ENCODE measurements at places on chromosomes 16 and 17. TPM values are rescaled to one million over a fixed set of nuclear protein-coding genes. Genes with fewer than 3 reads are reported as not detected.

- peak; percentile 36 for DNase-seq
Observed at GRCh38 chr17:18314059-18314730, 599 bp downstream of the TOP3A start.

GRCh38 chr16:89880477-89881367, 7.3 kb downstream of the TCF25 start:
- DNase-seq, result no peak

DNA sequence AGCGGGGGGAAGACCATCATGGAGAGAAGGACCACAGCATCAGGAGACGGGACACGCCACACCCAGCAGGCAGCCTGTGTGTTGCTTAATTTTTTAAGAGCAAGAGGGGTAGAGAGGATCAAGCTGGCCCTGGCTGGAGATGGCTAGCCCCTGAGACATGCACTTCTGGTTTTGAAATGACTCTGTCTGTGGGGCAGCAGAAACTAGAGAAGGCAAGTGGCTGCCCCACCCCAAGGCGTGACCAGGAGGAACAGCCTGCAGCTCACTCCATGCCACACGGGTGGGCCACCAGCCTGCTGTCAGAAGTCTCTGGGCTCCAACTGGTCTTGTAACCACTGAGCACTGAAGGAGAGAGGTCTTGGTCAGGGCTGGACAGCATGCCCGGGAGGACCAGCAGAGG, 75.5 kb downstream of the SOCS1 start:
- DNase-seq, result no peak

The KRTAP4-11 gene
- total RNA-seq, result not detected

- DNase-seq, result no peak
Observed at GRCh38 chr16:15732416-15732815, 82.4 kb downstream of the NDE1 start.

The TBX21 gene
- not detected for total RNA-seq

The MYO15B gene
- 0.02 TPM for total RNA-seq

DNA sequence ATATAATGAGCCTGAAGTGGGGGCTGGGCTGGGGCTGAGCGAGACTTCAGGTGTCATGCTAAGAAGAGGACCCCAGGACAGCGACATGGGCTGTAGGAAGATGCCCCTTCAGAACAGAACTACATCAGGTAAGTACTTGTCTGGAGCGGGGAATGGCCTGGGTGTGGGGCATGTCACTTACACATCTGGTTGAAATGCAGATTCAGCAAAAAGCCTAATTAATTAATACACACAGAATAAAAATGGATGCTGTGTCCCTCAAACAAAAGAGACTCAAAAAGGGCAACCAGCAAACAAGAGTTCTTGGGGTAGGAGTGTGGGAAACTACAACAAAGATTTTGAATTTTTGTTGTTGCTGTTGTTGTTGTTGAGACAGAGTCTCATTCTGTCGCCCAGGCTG, 11.8 kb downstream of the CMTM2 start:
- DNase-seq, result no peak

The ZG16 gene
- total RNA-seq, result not detected

DNA sequence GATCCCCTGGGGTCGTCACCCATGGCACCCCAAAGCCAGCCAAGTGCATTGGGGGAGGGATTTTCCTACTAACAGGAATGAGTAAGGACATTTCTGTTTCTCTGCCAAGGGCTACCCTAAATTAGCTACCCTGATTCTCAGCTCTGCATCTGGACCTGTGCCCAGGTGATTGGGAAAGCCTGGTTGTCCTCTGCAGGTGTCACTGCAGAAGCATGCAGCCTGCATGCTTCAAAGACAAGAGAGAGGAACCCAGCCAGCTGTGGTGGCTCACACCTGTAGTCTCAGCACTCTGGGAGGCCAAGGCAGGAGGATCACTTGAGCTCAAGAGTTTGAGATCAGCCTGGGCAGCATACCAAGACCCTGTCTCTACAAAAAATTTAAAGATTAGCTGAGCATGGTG, 19.6 kb downstream of the BEAN1 start:
- DNase-seq, result no peak

The MTSS2 gene
- total RNA-seq, result 24.6 TPM

DNA sequence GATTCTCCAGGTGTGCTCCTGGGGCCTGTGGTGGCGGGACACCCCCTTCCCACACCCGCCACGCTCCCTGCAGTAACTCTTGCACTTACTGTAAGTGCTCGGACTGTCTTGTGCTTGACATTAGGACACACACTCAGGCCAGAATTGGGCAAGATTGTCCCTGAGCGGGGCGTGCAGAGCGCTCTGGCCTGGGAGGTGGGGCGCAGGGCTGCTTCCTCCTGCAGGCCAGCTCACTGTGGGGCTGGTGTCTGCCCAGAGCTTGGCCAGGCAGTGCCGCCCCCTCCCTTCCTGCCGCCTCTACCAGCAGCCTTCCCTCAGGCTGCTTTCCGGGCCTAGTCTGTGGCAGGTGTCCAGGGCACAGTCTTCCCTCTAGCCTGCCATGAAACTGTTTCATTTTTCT, 6.1 kb upstream of the ATP6V0C start:
- no peak for DNase-seq

DNA sequence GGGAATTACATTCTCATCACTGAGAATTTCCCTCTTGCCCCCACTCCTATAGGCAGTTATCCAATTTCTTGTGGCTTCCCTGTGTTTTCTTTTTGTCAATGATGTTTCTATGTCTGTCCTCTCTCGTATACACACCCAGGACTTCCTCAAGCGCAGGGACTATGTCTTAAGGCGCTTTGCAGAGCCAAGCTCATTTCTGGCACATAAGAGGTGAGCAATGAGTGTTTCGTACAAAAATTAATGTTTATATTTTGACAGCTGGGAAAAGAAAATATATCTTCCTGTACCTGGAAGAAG, 947 bp downstream of the DDX42 start:
- DNase-seq, result peak; percentile 8

DNA sequence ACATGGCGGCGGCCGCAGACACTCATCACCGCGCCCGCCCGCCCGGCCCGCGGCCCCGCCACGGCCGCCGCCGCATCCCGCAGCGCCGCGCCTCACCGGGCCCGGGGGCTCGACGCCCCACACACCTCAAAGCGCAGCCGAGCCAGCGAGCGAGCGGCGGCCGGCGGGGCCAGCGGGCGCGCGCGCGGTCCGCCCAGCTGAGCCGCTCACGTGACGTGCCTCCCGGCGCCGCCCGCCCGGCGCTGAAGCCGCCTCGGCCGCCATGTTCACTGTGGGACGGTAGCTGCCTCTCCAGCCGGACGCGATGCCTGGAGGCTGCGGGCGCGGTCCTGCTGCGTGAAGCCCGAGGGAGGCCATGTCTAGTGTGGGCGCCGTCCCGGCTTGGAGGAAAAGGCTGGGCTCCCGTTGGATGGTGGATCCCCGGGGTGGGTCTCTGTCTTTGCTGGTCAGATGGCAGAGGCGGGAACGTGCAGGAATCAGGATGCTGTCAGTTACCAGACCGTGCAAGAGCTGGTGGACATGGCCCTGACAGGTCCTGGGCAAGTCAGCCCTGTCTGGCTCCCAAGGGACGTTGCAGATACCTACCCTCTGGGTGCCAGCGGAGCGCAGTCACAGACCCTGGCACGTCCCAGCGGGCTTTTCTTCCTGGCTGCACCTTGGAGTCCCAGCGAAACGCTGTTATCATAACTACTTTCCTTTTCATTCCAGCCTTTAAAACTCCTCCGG, at the start of gene USP31:
USP31 (minus strand) TSS at position 186 of the 726 bp plus-strand sequence; CDS start at position 4, 182 bp downstream.
- peak; percentile 93 for DNase-seq

DNA sequence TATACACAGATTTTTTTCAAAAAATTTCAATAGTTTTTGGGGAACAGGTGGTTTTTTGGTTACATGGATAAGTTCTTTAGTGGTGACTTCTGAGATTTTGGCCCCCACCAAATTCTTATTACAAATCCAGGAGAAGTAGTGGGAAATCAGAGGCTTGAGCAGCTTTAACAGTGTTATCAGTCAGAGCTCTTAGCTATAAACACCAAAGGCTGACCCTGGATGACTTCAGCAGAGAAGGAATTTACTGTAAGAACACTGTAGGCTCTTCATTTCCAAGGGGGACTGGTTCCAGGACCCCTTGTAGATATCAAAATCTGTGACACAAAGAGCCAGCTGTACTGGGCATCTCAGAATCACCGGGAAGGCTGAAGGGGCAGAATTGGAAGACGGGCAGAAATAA, 17.8 kb downstream of the MPHOSPH6 start:
- no peak for DNase-seq

GRCh38 chr16:54846766-54847165, 83.9 kb upstream of the IRX5 start:
- no peak for DNase-seq

- DNase-seq, result no peak
Observed at GRCh38 chr17:41724476-41725050, 9.9 kb downstream of the HAP1 start.

DNA sequence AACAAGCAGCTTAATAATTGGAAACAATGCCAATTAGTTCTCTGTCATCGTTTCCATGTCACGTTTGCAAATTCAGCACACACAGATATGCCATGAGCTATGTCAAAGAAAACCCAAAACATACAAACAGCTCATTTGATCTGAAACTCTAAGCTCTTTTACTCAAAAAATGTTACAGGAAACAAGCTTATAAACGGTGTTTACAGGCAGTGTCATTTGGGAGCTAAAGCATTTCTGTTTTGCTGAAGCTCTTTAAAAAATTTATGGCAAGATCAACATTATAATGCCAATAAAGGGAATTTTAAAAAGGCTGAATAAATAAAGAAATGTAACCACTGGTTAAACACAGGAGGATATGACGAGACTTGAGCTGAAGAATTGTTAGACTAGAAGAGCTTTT, 94.0 kb upstream of the HS3ST2 start:
- DNase-seq, result no peak

The HAGHL gene
- 8.9 TPM for total RNA-seq

DNA sequence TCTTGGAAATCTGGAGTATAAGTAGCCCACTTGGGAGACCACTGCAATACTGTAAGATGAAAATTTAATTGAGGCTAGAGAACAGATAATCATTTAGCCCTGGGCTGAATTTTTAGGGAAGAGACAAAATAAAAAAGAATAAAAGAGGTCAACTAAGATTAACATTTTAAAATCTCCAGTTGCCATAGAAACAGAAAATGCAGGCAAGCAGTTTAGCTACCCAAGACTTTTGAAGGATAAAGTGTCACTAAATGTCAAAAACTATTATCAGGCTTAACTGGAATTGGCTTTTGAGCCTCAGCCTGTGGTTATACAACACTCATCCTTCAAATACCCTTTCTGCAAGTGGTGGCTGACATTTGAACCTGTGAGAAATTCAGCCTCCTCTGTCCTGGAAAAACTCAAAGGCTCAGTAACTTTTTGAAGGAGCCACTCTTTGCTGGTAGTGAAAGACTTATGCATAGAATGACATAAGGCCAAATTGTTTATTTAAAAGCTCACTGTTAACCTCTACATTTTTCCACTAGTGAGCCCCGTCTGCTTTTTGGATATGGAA, 220.7 kb upstream of the KCNJ16 start:
- no peak for DNase-seq

GRCh38 chr17:48500435-48501426, 30.1 kb downstream of the HOXB1 start:
- DNase-seq, result no peak

- no peak for DNase-seq
Observed at GRCh38 chr16:78686601-78687000, 587.1 kb downstream of the WWOX start.

- no peak for DNase-seq
Observed at GRCh38 chr17:62860962-62861873, 53.1 kb upstream of the MARCHF10 start.

The SHISA6 gene
- total RNA-seq, result not detected

DNA sequence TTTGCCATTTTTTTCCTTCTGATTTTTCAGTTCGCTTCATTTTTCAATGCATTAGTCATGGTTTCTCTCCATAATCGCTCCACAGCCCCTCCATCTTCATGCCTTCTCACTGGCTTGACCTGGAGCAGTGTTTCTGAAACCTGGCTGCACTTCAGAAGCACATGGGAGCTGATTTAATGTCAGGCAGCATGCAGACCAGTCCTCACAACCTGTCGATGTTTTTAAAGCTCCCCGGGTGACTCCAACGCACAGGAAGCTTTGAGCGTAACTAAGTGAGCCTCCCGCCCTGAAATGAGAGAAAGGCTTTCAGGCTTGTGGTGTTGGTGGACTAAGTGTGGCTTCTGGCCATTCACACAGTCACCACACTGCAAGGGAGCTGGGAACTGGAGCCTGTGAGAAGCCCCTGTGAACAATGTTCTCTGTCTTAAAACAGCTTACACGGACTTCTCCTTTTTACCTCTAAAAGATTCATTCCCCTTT, 16.8 kb upstream of the DRG2 start:
- DNase-seq, result peak; percentile 99

GRCh38 chr16:56773532-56773931, 43.6 kb downstream of the NUP93 start:
- no peak for DNase-seq

DNA sequence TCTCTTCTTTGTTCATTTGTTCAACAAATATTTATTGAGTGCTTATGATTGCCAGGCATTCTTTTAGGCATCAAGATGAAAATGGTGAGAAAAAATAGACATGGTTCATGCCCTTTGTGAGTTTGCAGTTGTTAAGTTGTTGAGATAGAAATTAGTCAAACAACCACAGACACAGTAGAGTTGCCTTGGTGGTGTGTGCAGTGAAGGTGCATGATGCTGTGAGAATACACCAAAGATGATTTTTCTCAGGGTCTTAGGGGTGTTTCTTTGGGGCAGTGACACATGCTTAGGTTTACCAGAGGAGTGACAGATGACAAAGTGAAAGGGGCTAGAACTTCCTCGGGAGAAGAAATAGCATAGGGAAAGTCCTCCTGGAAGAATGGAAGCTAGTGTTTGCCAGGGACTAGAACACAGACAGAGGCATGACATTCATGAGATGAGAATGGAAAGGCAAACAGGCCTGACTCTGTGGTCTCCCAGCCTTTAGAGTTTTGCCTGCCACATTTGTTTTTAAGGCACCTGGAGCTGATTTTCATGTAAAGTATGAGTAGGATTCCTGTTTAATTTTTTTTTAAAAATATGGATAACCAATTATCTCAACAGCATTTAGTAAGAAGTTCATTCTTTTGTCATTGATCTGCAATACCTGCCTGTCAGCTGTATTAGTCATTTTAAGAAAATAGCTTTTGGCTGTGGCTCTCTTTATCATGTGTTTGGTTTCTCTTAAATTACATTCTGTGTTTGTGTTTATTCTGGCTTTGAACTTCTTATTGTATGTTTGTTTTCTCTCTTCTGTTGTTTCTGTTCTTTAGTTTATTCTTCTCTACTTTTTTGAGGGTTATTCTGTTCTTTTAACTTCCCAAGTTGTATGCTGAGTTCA, 36.6 kb downstream of the CYLD start:
- DNase-seq, result no peak

The CCDC200 gene
- total RNA-seq, result not detected

- DNase-seq, result no peak
Observed at GRCh38 chr17:35041390-35041789, 22.1 kb downstream of the RFFL start.

GRCh38 chr16:56702836-56703235, 20.6 kb downstream of the MT1X start:
- no peak for DNase-seq

The TOP2A gene
- total RNA-seq, result 583 TPM

- no peak for DNase-seq
Observed at GRCh38 chr17:41505809-41506767, 676 bp upstream of the KRT13 start.

Measured in SJCRH30 (cell line).